ENCODE measurements at places on chromosomes 12 and 14.

- ATAC-seq: peak; percentile 74
Observed at GRCh38 chr12:43969882-43970281, 134.0 kb downstream of the TMEM117 start.

DNA sequence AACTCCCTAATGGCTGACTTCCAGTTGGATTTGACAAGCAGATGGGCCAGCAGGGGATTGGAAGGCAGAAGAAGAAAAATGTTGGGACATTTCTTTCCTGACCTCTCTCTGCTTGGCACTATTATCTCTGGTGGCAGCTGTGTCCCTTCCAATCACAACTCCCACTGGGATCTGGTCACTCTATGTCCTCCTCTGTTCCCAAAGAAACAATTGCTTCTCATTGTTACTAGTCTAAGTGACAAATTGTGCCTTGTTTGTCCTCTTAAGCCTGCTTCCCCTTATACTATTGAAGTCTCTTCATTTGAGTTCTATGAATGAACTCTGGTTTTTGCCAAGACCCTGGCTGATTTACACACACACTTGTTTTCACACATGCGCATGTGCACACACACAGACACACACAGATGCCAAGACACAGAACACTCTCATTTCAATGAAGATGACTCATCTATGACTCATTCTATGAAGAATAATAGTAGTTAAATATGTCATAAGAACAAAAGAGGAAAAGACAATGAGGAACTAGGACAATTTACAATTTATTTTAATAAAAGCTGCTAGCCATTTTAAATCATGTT lies 83.0 kb upstream of the FAR2 start:
- ATAC-seq: peak; percentile 55

- ATAC-seq: no peak
Observed at GRCh38 chr14:86574778-86575129, 1044.8 kb downstream of the FLRT2 start.

GRCh38 chr12:41264281-41264680 lies 76.2 kb downstream of the PDZRN4 start:
- ATAC-seq: no peak

- ATAC-seq: peak; percentile 81
Observed at GRCh38 chr12:121008347-121009098, 7.8 kb downstream of the C12orf43 start.

DNA sequence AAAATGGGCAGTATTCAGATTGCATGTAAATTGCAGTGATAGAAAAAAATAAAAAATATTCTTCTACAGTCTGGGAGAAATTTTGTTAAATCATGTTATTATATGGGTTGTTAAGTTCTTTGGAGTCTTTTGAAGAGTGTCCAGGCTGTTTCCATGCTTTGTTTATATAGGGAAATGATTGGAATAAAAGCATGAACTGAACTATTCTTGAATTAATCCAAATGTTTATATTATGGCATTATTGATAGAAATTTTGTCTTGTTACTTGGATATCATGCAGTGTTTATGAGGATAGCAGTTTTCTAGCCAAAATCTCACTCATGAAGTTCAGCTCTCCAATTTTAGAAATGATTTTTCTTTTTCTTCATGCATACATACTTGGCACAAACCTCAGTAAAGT lies 108.2 kb upstream of the NAV3 start:
- ATAC-seq: no peak

- no peak for ATAC-seq
Observed at GRCh38 chr12:92721130-92721529, 18.3 kb downstream of the PLEKHG7 start.

DNA sequence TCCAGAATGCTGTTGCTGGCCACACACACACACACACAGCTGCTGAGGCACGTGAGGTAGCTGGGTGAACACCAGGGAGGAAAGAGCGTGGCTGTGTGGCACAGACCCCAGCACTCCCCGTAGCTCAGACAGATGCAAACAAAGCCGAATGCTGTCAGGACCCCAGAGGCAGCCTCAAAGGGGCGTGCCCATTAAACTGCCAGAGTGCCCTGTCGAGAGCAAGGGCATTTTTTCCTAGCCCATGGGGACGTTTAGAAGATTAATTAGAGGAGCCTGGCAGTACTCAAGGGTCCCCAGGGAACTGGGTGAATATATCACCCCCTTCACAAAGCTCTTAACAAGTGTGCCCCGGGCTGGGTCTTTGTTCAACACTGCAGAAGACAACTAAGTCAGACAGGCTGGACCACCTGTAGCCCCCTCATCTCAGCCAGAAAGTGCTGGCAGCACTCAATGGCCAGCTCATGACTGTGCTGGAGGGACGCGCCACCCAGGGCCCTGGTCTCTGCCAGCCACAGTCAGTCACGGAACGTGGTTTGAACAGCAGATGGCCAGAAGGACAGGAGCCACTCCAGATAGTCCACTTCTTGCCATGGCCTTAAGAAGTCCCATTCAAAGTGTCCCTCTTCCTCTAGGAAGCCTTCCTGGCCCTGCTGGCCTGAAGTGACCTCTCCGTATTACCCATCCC lies 37.5 kb downstream of the TTC7B start:
- ATAC-seq: no peak

GRCh38 chr14:78245238-78245637 lies 75.1 kb downstream of the NRXN3 start:
- ATAC-seq: no peak

Data from esophagus mucosa (tissue), 1 donor.